GM10248 (cell line): ENCODE measurements at places on chromosomes 3 and 15.

DNA sequence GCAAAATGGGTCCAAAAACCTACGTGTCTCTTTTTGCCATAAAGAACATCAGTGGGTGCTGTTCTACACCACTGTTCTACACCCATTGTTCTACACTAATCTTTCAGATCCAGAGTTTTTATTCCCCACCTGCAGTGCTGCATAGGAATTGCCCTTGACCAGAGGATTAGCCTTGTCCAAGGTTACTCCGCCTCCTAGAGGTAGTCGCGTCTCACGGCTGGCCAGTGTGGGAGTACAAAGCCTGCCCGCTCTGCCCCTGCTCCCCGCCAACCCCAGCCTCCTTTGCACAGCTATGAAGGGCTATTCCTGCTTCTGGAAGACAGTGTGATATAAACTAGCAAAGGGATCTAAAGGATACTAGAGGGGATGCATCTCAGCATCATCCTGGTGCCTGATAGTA, 222.1 kb upstream of the LMCD1 start:
- no peak for DNase-seq

- no peak for DNase-seq
Observed at GRCh38 chr15:53791581-53791980, 32.1 kb upstream of the WDR72 start.

- no peak for DNase-seq
Observed at GRCh38 chr15:82653483-82654168, 6.5 kb upstream of the CPEB1 start.

DNA sequence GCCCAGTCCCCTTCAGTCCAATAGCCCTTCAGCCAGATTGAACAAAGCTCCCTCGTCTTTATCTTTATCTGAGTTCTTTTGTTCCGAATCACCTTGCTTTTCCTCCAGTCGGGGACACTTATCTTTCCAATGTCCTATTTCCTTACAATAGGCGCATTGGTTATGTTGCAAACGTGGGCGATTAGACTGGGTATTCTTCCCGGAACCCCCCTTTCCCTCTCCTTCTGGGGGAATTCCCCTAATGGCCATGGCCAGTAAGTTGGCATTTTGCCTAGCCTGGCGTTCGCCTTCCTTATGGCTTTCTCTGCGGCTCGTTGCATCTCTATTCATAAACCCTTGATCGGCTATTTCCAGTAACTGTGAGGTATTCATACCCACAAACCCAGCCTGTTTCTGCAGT, 82.2 kb upstream of the VEPH1 start:
- DNase-seq = no peak

- no peak for DNase-seq
Observed at GRCh38 chr15:90981681-90982080, 12.7 kb downstream of the PRC1 start.

GRCh38 chr3:60514866-60515265, 736.4 kb downstream of the FHIT start:
- DNase-seq = no peak

GRCh38 chr15:73273181-73274002, 95.4 kb downstream of the HCN4 start:
- DNase-seq = peak; percentile 48

DNA sequence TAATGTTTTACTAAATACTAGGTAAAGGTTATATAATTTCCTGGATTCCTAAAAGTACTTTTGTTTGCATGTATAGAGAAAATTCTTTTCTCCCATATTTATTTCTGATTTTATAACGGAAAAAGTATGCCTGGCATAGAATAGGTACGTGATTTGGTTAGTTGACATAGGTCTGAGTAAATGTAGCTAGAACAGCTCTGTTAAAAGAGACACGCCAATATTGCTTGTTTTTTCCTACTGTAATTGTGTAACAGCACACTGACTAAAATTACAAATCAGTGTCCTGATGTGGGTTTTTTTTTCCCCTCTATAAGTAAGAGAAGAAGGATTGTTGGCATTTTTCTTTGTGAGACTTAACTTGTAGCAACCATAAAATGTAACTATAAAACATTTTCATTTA, 26.7 kb downstream of the KLHL24 start:
- no peak for DNase-seq

DNA sequence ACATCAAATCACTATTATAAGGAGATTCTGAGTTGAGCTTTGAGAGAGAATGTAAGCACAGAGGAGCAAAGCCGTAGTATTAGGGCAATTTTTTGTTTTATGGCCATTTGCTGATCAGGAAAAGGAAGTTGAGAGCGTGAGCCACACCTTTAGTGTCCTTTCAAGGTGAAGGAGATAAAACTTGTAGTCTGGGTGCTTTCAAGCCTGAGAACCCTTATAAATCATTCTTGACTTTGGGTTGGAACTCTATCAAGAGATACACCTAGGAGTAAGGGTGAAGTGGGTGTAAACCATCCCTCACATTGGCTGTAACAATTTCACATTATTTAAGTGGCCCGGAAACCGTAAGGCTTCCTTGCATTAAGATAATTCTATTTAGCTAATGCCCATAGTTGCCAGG, 122.2 kb downstream of the ATG7 start:
- no peak for DNase-seq

GRCh38 chr3:5458526-5458925, 271.0 kb downstream of the EDEM1 start:
- no peak for DNase-seq

DNA sequence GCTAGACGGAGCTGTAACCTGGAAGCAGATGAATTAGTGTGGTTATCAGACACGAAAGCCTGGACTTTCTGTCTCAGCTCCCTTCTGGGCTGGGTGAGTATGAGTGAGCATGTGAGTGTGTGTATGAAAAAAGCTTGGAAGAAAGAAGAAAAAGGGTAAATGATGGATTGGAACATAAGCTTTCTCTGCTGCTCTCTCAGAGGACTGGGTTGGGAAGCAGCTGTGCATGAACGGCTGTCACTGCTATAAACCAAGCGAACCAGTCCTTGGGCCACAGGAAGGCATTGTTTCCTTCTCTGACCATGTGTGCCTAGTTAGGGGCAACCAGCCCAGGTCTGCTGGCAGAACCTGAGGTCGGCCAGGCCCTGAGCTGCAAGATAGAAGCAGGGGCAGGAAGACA, 37.0 kb downstream of the UMPS start:
- DNase-seq = no peak

DNA sequence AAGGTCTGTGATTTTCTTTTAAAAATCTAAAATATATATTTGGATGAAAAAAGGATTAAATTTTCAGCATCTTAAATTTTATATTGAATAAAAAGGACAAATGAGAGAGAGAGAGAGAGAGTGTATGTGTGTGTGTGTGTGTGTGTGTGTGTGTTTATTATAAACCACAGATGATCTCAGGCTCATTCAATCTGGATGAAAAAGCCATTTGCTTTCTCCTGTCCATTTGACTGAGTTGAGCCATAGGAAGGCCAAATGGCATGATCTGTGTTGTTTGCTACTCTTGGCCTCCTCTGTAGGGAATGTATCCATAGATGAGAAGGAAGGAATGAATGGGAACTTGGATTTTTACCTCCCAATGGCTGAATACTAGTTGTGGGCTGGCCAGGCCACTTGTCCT, 92.5 kb upstream of the MEX3B start:
- no peak for DNase-seq

DNA sequence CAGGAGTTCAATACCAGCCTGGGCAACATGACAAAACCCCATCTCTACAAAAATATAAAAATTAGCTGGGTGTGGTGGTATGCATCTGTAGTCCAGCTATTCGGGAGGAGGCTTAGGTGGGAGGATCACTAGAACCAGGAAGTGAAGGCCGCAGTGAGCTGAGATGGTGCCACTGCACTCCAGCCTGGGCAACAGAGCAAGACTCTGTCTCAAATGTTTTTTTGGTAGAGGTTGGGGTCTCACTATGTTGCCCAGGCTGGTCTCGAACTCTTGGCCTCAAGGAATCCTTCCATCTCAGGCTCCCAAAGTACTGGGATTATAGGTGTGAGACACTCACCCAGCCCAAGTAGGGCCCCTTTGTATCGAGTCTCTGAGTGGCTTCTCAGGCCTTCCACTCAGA, 1.9 kb upstream of the IFRD2 start:
- no peak for DNase-seq

DNA sequence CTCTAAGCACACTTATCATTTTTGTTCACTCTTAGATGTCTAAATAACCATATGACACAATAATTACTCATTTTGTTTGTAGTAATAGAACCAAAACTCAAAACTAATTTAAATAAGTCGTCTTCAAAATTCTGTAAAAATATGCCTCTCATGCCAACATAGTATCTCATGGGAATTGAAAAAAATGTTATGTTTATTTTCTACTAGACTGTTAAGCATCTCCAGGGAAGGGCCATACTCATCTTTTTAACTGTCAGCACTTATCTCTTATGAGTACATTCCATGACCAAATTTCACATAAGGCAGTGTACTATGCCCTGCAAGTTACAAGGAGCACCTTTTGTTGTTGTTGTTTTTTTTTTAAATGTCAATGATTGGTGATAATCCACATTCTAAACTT, 18.3 kb upstream of the USF3 start:
- no peak for DNase-seq

GRCh38 chr3:44058868-44059203, 182.8 kb upstream of the TOPAZ1 start:
- DNase-seq = no peak

DNA sequence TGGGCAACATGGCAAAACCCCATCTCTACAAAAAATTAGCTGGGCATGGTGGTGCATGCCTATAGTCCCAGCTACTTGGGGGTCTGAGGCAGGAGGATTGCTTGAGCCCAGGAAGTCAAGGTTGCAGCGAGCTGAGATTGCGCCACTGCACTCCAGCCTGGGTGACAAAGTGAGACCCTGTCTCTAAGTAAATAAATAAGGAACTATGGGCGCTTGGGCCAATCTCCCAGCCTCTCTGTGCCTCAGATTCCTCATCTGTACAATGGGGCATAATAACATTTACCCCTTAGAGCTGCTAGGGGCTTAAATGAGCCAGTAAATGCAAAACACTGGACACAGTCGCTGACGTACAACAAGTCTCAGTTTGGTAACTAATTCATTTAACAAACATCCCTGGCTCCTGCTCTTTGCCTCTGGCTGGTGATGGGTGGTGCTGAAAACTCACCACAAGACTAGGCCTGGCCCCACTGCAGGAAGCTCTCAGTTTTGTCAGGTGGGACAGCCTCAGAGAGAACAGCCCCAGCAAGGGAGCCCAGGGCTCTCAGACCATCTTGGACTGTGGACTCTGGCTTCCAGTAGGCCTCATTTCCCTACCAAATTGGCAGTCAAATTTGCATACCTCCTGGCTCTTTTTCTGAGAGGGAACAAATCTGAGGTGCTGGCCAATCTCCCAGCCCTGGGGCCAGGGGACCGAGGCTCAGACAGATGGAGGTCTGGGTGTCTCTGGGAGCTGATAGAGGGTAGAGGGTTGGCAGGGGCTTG, 6.4 kb upstream of the TBC1D2B start:
- DNase-seq = peak; percentile 39

GRCh38 chr3:132593241-132593946, 3.7 kb upstream of the ACKR4 start:
- no peak for DNase-seq

DNA sequence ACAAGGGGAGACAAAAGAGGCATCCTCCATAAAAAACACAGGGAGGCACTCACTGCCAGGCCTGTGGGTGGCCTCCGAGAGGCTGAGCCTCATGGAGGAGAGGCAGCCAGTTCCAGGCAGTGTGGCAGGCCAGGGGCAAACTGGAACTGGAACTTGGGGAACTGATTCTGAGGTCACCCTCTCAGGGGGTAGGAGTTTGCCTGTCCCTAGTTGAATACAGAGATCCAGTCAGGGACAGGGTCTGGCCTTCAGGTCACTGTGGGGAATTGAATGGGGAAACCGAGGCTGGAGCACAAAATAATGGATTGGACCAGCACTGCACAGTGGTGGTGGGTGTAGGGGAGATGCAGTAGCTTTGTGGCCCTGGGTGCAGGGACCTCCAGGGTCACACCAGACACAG, 58.7 kb downstream of the TPRA1 start:
- DNase-seq = no peak

- DNase-seq = no peak
Observed at GRCh38 chr3:194474675-194475074, 12.1 kb downstream of the ATP13A3 start.

DNA sequence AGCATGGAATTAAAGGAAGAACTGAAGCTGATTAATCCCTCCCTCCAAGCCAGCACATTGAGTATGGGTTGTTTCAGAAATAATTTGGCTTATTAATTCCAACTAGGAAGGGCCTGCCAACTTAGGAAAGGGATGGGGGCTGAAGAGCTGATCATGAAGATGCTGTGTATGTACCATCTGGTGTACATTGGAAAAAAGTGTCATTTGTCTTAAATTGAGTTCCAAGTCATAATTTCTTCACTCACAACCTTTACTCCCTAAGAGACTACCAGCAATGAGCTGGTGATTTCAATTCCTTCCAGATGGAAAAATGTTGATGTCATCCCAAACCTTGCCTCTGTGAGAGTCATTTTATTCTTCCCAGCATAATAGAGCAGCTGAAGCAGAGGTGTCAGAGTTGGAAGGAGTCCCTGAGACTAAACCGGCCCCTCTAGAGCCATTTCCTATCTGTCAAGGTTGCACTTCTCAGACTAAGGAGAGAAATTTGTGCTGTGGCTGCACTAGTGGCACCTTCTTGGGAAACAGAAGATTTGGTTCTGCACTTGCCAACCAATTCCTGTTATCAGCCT, 79.4 kb downstream of the GTPBP8 start:
- no peak for DNase-seq

- peak; percentile 31 for DNase-seq
Observed at GRCh38 chr15:29268706-29269484, 727 bp downstream of the NSMCE3 start.

- no peak for DNase-seq
Observed at GRCh38 chr3:4232798-4233197, 70.4 kb upstream of the SETMAR start.

- no peak for DNase-seq
Observed at GRCh38 chr15:97944724-97945123, 15.8 kb upstream of the ARRDC4 start.

DNA sequence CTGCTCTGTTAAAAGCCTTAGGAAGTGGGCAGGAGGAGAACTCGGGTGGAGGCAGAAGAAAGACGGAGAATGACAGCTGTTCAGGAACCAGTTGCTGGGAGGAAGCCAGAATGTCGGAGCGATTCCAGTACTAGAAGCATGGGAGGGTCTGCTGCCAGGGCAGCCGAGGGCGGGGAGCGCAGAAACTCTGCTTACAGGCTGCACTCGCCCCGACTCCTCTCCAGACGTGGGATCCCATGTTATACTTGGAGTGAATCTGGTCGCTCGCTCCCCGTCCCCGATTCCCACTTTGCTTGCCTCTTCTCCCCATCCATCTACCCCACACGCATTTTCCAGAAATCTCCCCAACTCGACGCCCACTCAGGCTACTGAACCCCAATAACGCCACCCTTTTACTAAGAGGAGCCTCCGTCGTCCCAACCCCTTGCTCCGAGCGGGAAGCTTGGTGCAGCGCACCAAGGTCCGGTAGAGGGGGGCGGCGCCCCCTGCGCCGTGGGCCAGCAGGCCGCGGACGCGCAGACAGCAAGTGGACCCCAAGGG, 665 bp downstream of the GATM start:
- DNase-seq = no peak
